Activated CD8-positive, alpha-beta memory T cell treated with anti-CD3 and anti-CD28 coated beads, Interleukin-2, amount 10 ng/mL, durations not matched to agents 7 days and 5 days (primary cell): ENCODE measurements at places on chromosomes 12 and 14.

- H3K27ac ChIP-seq = no peak overlapping the region
- H3K36me3 ChIP-seq = no peaks in the 10 kb centered on the region
- no peak for DNase-seq
- no peaks in the 10 kb centered on the region for H3K27me3 ChIP-seq
- no peak overlapping the region for H3K4me3 ChIP-seq
- peaks cover 25% of the 10 kb centered on the region for H3K4me1 ChIP-seq
These were observed 35.3 kb downstream of the PITPNM2 start for GRCh38 chr12:123115409-123116121.

DNA sequence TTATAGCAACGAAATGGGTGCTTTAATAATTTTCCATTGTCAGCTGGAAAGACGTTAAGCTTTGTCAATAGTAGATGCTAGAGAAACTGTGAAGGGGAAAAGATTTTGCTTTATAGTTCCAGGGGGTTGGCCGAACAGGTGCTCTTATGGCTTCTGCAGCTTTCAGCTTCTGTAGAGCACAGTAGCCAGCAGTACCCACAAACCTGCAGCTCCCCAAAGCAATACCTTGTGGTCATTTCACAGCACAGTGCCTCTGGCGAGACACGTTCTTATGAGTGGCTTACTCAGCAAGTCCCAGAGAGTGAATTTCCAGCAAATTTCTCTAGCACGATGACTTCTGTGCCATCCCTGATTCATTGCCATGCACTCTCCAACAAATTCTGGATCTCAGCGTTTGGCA, 416.3 kb upstream of the ATP2B1 start:
- H3K4me3 ChIP-seq = no peak overlapping the region
- H3K36me3 ChIP-seq = peaks cover 5% of the 10 kb centered on the region
- no peaks in the 10 kb centered on the region for H3K27me3 ChIP-seq

GRCh38 chr14:53875324-53875897, 81.2 kb downstream of the BMP4 start:
- DNase-seq = no peak
- no peaks in the 10 kb centered on the region for H3K36me3 ChIP-seq
- no peak overlapping the region for H3K27ac ChIP-seq
- H3K27me3 ChIP-seq = no peaks in the 10 kb centered on the region
- H3K4me1 ChIP-seq = no peaks in the 10 kb centered on the region

GRCh38 chr14:77554816-77555599, 56.4 kb upstream of the ISM2 start:
- DNase-seq = no peak
- peak overlapping the region; percentile 80 for H3K27ac ChIP-seq
- no peak overlapping the region for H3K4me3 ChIP-seq
- H3K4me1 ChIP-seq = peaks cover 13% of the 10 kb centered on the region
- peaks cover 33% of the 10 kb centered on the region for H3K36me3 ChIP-seq

GRCh38 chr12:31582155-31582554, 8.8 kb downstream of the DENND5B start:
- H3K27ac ChIP-seq = no peak overlapping the region
- H3K4me1 ChIP-seq = no peaks in the 10 kb centered on the region
- no peak overlapping the region for H3K4me3 ChIP-seq
- no peaks in the 10 kb centered on the region for H3K36me3 ChIP-seq
- DNase-seq = no peak

GRCh38 chr12:111767362-111768158, 827 bp downstream of the ALDH2 start:
- peaks cover 44% of the 10 kb centered on the region for H3K27me3 ChIP-seq
- H3K4me3 ChIP-seq = peak overlapping the region; percentile 45
- H3K4me1 ChIP-seq = peaks cover 6% of the 10 kb centered on the region

GRCh38 chr12:43856972-43857371, 21.1 kb downstream of the TMEM117 start:
- H3K36me3 ChIP-seq = no peaks in the 10 kb centered on the region
- H3K27ac ChIP-seq = no peak overlapping the region
- DNase-seq = no peak
- H3K27me3 ChIP-seq = no peaks in the 10 kb centered on the region
- no peaks in the 10 kb centered on the region for H3K4me1 ChIP-seq

- no peaks in the 10 kb centered on the region for H3K36me3 ChIP-seq
- peak overlapping the region; percentile 1 for H3K4me3 ChIP-seq
- H3K4me1 ChIP-seq = peaks cover 29% of the 10 kb centered on the region
- peak; percentile 66 for DNase-seq
- H3K27ac ChIP-seq = peak overlapping the region; percentile 67
These were observed 40.2 kb upstream of the FBRSL1 start for GRCh38 chr12:132449565-132450417.
